Activated CD8-positive, alpha-beta T cell treated with anti-CD3 and anti-CD28 coated beads for 36 hours (primary cell): ENCODE measurements at places on chromosomes 3 and 15. TPM values are rescaled to one million over a fixed set of nuclear protein-coding genes. Genes with fewer than 3 reads are reported as not detected.

DNA sequence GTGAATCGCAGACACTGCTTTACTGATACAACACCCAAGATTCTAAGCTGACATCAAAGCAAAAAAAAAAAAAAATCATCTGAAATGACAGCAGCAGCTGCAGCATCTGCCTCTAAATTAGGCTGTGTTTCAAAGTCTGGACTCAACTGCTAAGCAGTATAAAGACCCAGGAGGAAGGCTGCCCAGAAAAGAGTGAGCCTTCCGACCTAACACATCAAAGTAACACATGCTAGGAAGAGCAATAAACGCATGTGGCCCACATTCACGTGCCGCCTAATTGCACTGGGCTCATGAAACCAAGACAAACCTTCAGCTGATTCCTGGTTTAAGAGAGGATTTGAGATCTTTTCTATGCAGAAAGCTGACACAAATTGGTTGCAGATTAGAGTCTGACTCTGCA lies 317.1 kb downstream of the ZIC4 start:
- DNase-seq: no peak

DNA sequence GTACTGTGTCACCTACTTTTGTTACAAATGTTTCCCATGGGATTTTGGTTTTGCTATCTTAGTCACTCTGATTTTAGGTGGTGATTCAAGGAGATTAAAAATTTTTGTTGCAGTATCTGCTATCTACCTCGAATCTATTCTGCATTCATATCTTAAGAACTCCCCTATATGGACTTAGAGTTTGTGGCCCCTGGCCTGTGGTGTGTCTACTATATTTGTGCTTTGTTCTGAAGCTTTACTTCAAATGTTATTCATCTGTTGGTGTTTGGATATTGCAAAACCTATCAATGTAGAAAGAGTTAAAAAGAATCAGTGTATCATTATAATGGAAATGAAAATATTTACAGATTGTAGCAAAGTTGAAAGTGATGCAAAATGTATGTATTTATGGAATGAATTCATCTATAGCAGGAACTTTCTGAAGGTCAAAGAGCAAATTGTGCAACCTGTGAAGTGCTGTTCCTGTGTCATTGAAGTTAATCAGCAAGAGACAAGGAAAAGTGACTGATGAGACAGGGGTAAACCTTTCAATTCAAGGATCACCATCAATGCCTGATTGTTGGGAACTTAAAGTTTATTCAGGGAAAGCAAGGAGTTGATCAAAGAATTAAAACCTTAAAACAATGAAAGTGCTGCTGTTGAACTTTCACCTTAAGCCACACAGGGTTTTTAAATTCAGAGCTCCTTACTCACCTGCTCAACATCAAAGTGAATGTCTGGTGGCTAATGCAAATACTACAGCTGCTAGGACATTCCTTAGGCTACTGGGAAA lies 71.0 kb downstream of the SLMAP start:
- DNase-seq: no peak

Gene FRMD5
- 0.23 TPM for total RNA-seq

Gene ATP10A
- total RNA-seq: 17.8 TPM

Gene CDCP1
- 0.32 TPM for total RNA-seq

Gene CFAP92
- 0.83 TPM for total RNA-seq
